ENCODE measurements at places on chromosomes 16 and 17.

DNA sequence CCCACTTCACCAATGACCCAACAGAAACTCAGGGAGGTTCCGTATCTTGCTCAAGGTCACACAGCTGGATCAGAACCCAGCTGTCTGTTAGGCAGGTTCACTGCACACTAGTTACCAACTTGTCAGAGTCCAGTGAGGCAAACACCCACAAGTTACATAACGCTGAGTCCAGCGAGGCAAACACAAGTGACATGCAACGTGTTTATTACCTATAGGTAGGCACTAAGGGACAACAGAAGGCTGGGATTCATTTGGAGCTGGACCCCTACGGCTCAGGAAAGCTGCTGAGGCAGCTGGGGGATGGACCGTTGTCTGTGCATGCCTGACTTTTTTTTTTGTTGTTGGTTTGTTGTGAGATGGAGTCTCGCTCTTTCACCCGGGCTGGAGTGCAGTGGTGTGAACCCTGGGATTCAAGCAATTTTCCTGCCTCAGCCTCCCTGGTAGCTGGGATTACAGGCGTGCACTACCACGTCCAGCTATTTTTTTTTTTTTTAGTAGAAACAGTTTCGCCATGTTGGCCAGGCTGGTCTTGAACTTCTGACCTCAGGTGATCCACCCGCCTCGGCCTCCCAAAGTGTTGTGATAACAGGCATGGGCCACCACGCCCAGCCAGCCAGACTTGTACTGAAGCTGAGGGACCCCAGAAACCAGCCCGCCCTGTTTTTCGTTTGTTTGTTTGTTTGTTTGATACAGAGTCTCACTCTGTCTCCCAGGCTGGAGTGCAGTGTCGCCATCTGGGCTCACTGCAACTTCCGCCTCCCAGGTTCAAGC lies 1.9 kb upstream of the RSAD1 start:
- DNase-seq, result no peak

DNA sequence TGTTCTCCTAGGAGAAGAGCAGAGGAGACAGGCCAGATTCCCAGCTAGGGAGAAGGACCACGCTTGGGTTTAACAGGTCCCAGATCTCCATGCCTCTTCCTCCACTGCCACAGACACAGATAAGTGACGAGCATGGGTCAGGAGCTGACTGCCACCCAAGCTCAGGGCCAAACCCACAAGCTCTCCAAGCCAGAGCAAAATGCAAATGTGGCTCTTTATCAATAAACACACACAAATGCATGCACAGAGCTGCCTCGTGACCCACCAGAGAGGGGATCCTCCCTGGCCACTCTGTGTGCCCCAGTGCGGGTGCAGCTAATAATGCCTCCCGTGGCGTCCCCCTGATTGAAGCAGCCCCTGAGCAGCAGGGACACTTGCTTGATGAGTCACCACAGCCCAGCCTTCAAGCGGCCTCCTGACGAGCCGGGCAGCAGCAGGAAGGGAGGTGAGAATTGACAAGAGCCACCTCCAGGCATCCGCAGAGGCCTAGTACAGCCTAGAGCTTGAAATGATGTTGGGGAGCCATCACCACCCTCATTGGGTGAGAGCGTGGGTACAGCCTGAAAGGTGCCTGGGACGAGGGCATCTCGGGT lies 143.9 kb downstream of the CCDC182 start:
- DNase-seq, result no peak

- DNase-seq, result peak; percentile 9
Observed at GRCh38 chr17:412211-413015, 59.8 kb upstream of the RPH3AL start.

DNA sequence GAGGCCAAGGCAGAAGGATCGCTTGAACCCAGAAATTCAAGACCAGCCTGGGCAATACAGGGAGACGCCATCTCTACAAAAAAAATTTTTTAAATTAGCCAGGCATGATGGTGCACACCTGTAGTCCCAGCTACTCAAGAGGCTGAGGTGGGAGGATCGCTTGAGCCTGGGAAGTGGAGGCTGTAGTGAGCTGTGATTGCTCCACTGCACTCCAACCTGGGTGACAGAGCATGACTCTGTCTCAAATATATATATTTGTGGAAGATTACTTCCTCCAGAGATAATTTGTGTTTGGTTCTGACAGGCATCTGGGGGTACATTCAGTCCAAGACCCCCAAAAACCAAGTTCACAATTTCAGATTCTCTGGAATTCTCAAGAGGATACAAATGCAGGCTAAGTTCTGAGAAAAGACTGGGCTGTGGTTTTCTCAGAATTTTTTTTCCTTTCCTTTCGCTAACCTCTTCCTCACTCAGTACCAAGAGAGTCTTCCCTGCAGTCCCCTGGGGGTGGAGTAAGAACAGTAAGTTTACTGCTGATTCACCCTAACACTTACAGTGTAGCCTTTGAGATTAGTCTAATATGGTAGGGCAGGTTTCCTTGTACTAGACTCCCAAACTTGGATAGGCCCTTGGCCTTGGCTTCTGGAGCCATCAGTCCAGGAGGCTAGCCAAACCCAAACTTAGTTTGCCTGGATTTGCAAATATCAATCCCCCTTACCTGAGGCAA lies 15.1 kb downstream of the GSDMB start:
- peak; percentile 91 for DNase-seq

GRCh38 chr17:50100480-50100883 lies 5.3 kb downstream of the PDK2 start:
- DNase-seq, result no peak
